T-helper 1 cell (primary cell): ENCODE measurements at places on chromosomes 2 and 18.

DNA sequence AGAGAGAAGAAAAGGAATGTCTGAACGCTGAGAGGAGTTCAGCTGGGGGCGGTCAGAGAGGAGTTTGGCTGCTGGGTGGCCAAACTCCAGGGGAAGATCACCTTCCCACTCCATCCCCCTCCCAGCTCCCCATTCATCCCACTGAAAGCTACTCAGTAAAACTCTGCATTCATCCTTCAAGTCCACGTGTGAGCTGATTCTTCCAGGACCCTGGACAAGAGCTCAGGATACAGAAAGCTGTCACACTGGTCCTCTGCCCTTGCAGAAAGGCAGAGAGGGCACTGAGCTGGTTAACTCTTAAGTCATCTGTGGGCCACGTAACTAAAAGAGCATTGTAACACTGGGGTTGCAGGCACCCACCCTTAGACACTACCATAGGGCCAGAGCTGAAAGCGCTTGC, 132.1 kb upstream of the ARL4C start:
- no peak for DNase-seq

GRCh38 chr2:24011250-24012104, 1.6 kb downstream of the MFSD2B start:
- DNase-seq, result no peak

DNA sequence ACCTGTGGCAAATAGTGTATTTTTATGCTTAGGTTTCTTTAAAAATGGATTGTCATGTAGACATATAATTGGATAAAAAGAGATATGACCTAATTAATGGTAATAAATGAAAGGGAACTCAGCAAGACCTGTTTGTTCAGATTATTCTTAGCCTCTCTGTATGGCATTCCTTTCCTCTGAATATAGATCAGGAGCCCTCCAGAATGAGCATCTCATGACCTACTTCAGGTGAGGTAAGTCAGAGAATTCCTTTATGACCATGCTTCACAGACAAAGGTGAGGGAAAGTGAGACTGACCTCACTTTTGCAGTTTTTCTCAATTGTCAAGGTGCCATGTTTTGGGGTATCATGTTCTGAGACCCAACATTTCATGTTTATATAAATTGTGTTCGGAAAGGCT, 1744.3 kb upstream of the PIK3C3 start:
- no peak for DNase-seq

- DNase-seq, result peak; percentile 59
Measured at GRCh38 chr2:216109962-216110614, 940 bp downstream of the XRCC5 start.
